ENCODE measurements at places on chromosomes 11 and 22. TPM values are rescaled to one million over a fixed set of nuclear protein-coding genes. Genes with fewer than 3 reads are reported as not detected.

DNA sequence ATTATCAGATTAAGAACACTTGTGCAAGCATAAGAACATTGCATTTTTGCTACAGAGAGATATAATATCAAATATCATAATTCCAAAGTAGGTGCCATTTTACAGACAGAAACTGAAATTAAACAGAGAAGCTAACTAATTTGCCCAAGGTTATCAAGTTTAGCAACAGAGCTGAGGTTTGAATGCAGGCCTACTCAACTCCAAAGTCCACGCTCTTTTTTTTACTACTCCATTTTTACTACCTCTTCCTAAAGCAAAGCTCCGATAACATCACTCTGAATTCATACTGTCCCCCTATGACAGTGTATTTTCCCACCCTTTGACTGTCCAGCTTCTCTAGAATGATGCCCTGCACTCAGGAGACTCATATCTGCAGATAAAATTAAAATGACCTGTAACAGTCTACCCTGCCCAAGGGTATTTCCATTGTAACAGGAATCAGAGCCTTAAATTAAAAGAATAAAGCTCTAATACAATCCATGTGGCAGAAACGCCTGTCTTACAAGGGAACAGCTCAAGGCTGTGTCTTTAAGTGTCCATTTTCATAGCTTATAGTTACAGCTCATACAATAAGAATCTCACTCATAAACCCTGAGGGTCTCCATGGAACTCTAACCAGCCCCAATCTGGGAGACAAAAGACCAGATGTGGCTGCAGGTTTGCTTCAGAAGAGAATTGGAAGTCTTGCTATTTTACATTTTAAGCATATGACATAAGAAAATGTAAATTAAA lies 36.8 kb downstream of the ALG9 start:
- no peaks in the 10 kb centered on the region for H3K36me3 ChIP-seq
- H3K27me3 ChIP-seq = no peaks in the 10 kb centered on the region
- no peak overlapping the region for H3K4me3 ChIP-seq

DNA sequence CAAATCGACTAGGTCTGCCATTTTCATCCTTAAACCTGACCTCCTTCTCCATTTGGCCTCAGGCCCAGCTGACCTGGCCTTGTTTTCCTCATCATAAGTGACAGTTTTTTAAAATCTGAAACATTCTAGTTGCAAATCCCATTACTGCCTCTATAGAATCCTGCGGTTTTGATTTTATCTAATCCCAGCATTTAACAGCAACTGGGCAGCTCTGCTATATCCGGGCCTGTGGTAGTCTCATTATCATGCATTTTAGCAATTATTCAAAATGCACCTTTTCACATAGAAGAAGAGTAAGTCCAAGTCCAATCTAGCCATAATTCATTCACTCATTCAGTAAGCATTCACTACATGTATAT lies 28.6 kb upstream of the BIRC3 start:
- H3K27me3 ChIP-seq = no peaks in the 10 kb centered on the region
- H3K4me1 ChIP-seq = peaks cover 9% of the 10 kb centered on the region
- no peak for DNase-seq
- no peaks in the 10 kb centered on the region for H3K36me3 ChIP-seq

DNA sequence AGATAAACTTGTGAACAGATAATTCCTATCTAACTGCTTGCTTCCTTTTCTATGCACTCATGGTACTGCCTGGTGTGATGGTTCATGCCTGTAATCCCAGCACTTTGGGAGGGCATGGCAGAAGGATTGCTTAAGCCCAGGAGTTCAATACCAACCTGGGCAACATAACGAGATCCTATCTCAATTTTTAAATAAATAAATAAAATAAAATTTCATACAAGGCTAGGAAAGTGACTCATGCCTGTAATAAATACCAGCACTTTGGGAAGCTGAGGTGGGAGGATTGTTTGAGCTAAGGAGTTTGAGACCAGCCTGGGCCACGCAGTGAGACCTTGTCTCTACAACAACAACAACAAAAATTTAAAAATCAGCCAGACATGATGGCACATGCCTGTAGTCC lies 166.6 kb downstream of the COMMD9 start:
- DNase-seq = no peak
- H3K27me3 ChIP-seq = no peaks in the 10 kb centered on the region
- H3K36me3 ChIP-seq = no peaks in the 10 kb centered on the region
- H3K27ac ChIP-seq = no peak overlapping the region

- DNase-seq = peak; percentile 42
- H3K27me3 ChIP-seq = no peaks in the 10 kb centered on the region
- H3K4me3 ChIP-seq = peak overlapping the region; percentile 83
- no peaks in the 10 kb centered on the region for H3K36me3 ChIP-seq
Measured at GRCh38 chr11:9573775-9574621, 528 bp downstream of the WEE1 start.

- H3K27ac ChIP-seq = no peak overlapping the region
- no peaks in the 10 kb centered on the region for H3K27me3 ChIP-seq
- no peaks in the 10 kb centered on the region for H3K36me3 ChIP-seq
- DNase-seq = no peak
- no peak overlapping the region for H3K4me3 ChIP-seq
- no peaks in the 10 kb centered on the region for H3K4me1 ChIP-seq
Measured at GRCh38 chr11:91433284-91434010, 791.2 kb upstream of the FAT3 start.

DNA sequence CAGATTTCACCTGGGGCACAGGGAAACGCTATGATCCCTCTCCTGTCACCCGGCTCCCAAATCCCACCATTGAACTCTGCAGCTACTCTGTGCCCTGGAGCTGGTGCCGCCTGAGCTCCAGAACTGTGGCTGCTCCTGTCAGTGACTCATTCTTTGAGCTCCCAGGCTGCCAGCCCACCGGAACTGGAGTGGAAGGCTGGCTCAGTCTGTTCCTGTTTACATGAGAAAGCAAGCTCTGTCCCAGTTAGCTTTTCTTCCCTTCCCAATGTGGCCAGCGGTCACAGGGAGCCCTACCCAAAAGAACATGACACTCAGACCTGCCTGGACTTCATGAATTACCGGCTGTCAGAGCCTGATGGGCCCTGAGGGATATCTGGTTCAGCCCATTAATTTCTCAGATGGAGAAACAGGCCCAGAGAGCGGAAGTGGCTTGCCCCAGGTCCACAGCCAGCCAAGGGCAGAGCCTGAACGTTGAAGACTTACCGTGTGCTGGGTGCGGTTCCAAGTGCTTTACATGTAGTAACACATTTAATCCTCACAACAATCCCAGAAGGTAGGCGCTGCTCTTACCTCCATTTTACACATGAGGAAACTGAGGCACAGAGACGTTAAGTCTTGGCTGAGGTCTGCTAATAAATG lies 23.8 kb upstream of the IGSF22 start:
- no peak overlapping the region for H3K4me3 ChIP-seq
- H3K27me3 ChIP-seq = no peaks in the 10 kb centered on the region
- no peak for DNase-seq
- no peaks in the 10 kb centered on the region for H3K36me3 ChIP-seq

- DNase-seq = no peak
- H3K27ac ChIP-seq = no peak overlapping the region
- peaks cover 9% of the 10 kb centered on the region for H3K27me3 ChIP-seq
- H3K36me3 ChIP-seq = no peaks in the 10 kb centered on the region
- no peak overlapping the region for H3K4me3 ChIP-seq
Measured at GRCh38 chr22:29716814-29717545, 2.8 kb upstream of the CABP7 start.

MRGPRX4 gene
- not detected for total RNA-seq

PRPF19 gene
- total RNA-seq = 70.1 TPM

CABP4 gene
- 0.67 TPM for total RNA-seq
